Nucleus accumbens (tissue), 56 donors: ENCODE measurements at places on chromosomes 4 and X.

GRCh38 chr4:123701131-123701575 is 304.6 kb downstream of the SPRY1 start:
- no peak for DNase-seq

GRCh38 chr4:84232309-84233095 is 266.6 kb downstream of the NKX6-1 start:
- DNase-seq = no peak

DNA sequence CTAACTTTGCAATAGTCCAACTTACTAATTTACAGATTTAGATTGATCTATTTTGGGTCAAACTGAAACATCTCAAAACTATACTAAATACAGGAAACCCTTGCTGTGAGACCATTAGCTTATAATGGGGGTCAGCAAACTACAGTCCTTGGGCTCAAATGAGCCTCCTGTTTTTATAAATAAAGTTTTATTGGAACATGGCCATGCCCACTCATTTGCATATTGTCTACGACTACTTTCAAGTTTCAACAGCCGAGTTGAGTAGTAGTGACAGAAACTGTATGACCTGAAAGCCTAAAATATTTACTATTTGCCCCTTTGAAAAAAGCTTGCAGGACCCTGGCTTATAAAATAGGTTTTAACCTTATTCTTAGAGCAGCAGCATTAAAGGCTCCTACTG is 92.4 kb downstream of the C4orf51 start:
- DNase-seq = no peak

DNA sequence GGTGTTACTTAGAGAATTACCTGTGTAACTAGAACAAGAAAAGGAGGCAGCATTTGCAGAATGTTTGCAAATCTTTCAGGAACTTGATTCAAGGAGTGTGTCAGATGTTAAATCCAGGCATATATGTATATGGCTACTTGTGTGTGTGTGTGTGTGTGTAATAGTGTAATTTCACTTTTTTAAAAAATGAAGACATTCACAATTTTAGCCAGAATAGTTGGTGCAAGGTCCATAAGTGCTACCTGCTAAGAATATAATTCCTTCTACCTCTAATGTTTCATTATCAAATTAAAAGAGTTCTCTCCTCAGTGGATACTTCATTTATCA is 158.0 kb downstream of the PALLD start:
- DNase-seq = no peak

- no peak for DNase-seq
Observed at GRCh38 chr4:7324651-7325121, 110.0 kb downstream of the PSAPL1 start.
